ENCODE measurements at places on chromosomes 3 and 15. TPM values are rescaled to one million over a fixed set of nuclear protein-coding genes. Genes with fewer than 3 reads are reported as not detected.

Gene MEF2A
- total RNA-seq, result 47.5 TPM

Gene RHCG
- not detected for total RNA-seq

Gene TMEM45A
- 33.6 TPM for total RNA-seq

Gene UNC13C
- total RNA-seq, result not detected

Gene CKMT1B
- total RNA-seq, result not detected

Gene SMCO1
- total RNA-seq, result not detected

Gene ITIH1
- not detected for total RNA-seq

Gene NR2E3
- 0.57 TPM for total RNA-seq

Gene ABI3BP
- total RNA-seq, result 1.4 TPM

Gene RBM6
- 48.4 TPM for total RNA-seq

Gene C3orf80
- total RNA-seq, result 5.7 TPM

Gene ALDH1A2
- 0.86 TPM for total RNA-seq

Gene ZNF80
- not detected for total RNA-seq

Gene ISY1
- total RNA-seq, result 25.8 TPM

Gene LRRC31
- total RNA-seq, result not detected

Gene SPINK8
- total RNA-seq, result not detected

Gene ADAMTS9
- 18.8 TPM for total RNA-seq

Gene STARD5
- 24.3 TPM for total RNA-seq

Gene RNU5B-1
- total RNA-seq, result not detected

Gene FGD5
- total RNA-seq, result 0.22 TPM

Gene C2CD4A
- not detected for total RNA-seq

Gene SH3GL3
- not detected for total RNA-seq

Gene FAM81A
- not detected for total RNA-seq

Gene SPATA12
- total RNA-seq, result not detected

Gene NDN
- 31.1 TPM for total RNA-seq

Gene RBMS3
- 63.9 TPM for total RNA-seq

Gene TRIP4
- 11.8 TPM for total RNA-seq

Gene CEP19
- 1.6 TPM for total RNA-seq

Gene PRTG
- total RNA-seq, result 1.1 TPM

Gene FSTL1
- total RNA-seq, result 957 TPM

Gene ALS2CL
- total RNA-seq, result 1.3 TPM

Gene CFAP92
- 0.14 TPM for total RNA-seq

Gene GAP43
- 0.43 TPM for total RNA-seq

Gene EFHB
- total RNA-seq, result not detected

Gene LARP6
- total RNA-seq, result 211 TPM

All from placental pericyte (primary cell).